Activated CD8-positive, alpha-beta T cell treated with anti-CD3 and anti-CD28 coated beads for 36 hours (primary cell): ENCODE measurements at places on chromosomes 12 and 14.

DNA sequence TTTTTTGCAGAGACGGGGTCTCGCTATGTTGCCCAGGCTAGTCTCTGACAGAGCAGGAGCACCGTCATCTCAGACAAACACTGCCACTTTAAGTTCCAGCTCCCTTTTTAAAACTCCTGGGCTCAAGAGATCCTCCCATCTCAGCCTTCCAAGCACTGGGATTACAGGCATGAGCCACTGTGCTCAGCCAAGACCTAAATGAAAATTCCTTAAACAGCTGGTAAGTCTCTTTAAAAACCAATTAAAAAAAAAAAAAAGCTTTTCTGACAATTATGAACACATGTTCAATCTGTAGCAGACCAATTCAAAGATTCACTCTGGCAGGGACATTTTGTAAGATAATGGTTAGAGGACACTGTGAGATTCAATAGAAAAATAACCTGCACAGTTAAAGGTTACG lies 77.8 kb downstream of the HECTD4 start:
- DNase-seq, result no peak

- DNase-seq, result no peak
Measured at GRCh38 chr14:42510071-42510470, 903.4 kb downstream of the LRFN5 start.

- peak; percentile 24 for DNase-seq
Measured at GRCh38 chr12:124648710-124649384, 81.4 kb upstream of the NCOR2 start.

DNA sequence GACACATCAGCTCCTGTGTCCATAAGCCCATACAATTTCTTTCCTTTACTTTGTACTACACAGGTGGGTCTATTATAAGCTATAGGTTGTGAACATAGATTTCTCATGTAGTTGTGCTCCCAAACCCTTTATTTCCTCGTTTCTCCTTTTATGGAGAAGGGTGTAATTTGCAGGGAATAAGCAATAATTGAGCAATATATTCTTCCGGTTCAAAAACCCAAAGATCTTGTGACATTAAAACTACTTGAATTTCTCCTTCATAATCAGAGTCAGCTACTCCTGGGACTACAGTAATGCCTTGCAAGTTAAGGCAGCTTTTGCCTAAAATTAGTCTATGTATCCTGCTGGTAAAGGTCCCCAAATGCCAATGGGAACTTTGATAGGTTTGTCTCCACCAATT lies 19.1 kb upstream of the MAPKAPK5 start:
- no peak for DNase-seq

DNA sequence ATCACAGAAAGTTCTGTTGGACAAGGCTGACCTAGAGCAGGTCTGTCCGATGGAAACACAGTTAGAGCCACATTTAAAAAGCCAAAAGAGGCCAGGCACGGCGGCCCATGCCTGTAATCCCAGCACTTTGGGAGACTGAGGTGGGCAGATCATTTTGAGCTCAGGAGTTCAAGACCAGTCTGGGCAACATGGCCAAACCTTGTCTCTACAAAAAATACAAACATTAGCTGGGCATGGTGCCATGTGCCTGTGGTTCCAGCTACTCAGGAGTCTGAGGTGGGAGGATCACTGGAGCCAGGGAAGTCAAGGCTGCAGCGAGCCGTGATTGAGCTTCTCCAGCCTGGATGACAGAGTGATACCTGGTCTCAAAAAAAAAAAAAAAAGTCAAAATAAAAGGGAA lies 14.9 kb downstream of the UBE3B start:
- DNase-seq, result no peak

- DNase-seq, result peak; percentile 79
Measured at GRCh38 chr12:108803428-108804105, 53.8 kb downstream of the SSH1 start.

GRCh38 chr12:12180136-12180535 lies 86.7 kb downstream of the LRP6 start:
- no peak for DNase-seq

GRCh38 chr12:87931812-87932211 lies 97.4 kb downstream of the C12orf50 start:
- no peak for DNase-seq

DNA sequence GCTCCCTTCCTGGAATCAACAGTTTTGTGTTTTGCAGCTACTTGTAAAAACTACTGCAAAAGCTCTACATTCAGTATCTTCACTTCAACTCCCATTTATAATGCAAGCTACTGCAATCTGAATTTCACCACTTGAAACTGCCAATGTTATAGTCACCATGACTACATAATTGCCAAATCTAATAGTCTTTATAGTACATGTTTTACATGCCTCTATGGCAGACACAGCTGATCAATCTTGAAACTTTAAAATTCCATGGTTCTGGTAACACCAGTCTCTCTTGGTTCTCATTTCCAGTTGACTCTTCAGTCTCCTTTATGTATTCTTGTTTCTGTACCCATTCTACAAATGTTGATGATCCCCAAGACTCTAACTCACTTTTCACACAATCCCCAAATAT lies 185.9 kb downstream of the MED13L start:
- DNase-seq, result no peak

- DNase-seq, result no peak
Measured at GRCh38 chr14:68561531-68562007, 231.3 kb downstream of the ZFP36L1 start.

DNA sequence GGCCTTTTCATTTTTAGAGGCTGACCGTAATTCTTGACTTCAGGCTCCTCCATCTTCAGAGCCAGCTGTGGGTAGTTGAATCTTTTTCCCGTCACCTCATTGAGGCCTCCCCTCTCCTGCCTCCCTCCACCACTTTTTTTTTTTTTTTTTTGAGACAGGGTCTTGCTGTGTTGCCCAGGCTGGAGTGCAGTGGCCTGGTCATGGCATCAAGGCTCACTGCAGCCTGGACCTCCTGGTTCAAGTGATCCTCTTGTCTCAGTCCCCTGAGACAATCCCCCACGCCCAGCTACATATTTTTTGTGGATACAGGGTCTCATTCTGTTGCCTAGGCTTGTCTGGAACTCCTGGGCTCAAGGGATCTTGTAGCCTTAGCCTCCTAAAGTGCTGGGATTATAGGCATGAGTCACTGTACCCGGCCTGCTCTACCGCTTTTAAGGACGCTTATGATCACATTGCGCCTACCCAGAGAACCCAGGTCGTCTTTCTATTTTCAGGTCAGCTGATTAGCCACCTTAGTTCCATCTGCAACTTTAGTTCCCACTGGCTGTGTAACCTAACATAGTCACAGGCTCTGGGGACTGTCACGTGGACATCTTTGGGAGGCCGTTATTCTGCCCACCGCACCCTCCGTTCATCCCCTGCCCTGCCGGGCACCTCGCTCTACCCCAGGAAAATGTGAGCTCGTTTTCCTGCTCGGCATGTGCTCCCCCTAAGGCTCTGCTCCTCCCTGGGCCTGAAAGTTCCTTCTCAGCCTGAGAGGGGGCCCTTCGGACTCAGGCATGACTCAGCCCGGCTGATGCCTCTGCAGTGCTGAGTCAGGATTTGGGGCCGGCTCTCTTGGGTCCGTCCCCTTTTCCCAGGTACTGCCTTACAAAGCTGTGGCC lies 13.4 kb downstream of the TNFAIP2 start:
- no peak for DNase-seq

DNA sequence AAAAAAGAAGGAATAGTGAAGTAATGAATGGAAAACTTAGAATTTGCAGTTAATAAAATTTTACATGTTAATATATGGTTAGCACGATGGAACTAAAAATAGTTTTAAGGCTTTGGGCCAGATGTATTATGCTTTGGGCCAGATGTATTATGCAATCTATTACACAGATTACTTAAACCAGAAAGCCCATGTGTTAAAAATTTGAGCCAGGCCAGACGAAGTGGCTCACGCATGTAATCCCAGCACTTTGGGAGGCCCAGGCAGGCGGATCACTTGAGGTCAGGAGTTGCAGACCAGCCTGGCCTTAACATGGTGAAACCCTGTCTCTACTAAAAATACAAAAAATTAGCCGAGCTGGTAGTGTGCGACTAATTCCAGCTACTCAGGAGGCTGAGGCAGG lies 17.2 kb downstream of the IFT81 start:
- DNase-seq, result no peak

GRCh38 chr14:66628636-66629035 lies 120.7 kb downstream of the GPHN start:
- no peak for DNase-seq

GRCh38 chr12:11793921-11794710 lies 144.6 kb downstream of the ETV6 start:
- DNase-seq, result no peak

DNA sequence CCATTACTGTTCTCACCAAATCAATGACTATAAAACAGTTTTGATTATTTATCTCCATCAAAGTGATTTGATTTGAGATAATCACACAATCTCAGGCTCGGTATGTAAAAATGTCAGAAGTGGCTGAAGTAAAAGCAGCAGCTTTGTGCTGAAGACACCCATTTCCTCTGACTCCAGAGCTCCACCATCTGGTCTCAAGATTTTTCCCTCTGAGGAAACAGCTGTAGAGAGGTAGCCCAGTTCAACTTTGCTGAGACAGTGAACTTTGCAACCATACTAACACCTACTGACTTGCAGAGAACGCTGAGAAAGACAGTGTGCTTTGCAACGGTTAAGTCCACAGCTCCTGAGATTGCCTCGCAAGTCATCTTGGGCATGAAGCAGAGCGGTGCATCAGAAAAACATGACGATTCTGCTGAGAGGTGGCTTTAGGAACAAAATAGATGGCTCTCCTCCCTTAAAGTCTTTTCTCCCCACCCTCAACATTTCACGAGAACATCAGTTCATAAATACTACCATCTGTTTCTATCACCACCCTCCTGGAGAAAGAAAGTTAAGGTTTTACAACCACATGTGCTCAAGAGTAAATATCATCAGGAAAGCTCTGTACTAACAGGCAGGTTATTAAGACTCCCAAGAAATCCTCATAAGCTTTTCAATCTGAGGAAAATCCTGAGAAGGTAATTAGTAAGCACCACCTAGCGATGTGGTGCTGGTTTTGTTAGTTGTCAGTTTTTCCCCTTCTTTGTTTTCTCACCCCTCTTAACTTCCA lies 34.8 kb downstream of the HIGD1C start:
- DNase-seq, result peak; percentile 40

- peak; percentile 53 for DNase-seq
Measured at GRCh38 chr12:122265886-122266229, 436 bp downstream of the VPS33A start.

- DNase-seq, result no peak
Measured at GRCh38 chr14:22877000-22877501, 5.5 kb downstream of the LRP10 start.

DNA sequence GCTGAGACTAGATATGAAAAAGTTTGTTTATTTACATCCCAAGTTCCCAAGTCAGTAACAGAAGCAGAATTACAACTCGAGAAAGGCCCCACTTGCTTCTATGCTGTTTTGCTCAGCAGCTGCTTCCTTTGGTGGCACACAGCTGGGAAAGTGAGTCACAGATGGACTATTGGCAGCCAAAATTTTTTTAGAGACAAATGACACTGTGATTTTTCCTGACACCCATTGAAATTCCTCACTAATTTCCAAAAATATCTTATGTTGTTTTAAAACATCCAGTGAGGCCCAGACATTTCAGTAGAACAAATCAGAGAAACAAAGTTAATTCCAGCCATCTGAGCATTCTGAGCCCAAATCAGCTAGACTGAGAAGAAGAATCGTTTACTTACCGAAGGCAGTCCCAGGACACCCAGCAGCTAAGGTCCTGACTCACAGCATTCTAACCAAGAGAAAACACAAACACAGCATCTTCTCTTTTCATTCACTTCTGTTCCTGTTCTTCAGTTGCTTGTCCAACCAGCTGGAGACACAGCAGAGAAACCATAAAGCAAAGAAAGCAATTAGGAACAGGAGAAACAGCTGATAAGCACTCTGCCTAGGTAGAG lies 188.3 kb downstream of the DAD1 start:
- no peak for DNase-seq

GRCh38 chr12:45285717-45286116 lies 69.8 kb downstream of the ANO6 start:
- DNase-seq, result no peak

DNA sequence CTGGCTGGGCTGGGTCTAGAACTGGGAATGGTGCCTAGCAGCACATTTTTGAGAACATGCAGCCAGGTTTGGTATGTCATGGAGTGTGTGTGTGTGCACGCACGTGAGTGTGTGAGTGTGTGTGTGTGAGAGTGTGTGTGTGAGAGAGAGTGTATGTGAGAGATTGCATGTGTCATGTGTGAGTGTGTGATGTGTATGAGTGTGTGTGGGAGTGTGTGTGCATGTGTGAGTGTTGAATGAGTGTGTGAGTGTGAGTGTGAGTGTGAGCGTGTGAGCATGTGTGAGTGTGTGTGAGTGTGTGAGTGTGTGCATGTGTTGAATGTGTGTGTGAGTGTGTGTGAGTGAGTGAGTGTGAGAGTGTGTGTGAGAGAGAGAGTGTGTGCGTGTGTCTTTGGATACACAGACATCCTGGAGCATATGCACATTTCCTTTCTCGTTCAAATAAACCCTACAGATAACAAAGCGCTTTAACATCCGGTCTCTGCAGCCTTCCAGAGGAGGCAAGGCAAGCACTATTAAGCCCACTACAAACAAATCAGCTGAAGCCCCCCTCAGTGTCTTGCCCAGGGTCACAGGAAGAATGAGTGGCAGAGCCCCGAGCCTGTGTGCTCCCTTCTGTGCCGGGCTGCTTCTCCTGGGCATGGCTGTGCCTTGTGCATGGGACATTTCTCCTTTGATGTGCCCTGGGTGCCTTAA lies 108.7 kb upstream of the ETV6 start:
- no peak for DNase-seq

DNA sequence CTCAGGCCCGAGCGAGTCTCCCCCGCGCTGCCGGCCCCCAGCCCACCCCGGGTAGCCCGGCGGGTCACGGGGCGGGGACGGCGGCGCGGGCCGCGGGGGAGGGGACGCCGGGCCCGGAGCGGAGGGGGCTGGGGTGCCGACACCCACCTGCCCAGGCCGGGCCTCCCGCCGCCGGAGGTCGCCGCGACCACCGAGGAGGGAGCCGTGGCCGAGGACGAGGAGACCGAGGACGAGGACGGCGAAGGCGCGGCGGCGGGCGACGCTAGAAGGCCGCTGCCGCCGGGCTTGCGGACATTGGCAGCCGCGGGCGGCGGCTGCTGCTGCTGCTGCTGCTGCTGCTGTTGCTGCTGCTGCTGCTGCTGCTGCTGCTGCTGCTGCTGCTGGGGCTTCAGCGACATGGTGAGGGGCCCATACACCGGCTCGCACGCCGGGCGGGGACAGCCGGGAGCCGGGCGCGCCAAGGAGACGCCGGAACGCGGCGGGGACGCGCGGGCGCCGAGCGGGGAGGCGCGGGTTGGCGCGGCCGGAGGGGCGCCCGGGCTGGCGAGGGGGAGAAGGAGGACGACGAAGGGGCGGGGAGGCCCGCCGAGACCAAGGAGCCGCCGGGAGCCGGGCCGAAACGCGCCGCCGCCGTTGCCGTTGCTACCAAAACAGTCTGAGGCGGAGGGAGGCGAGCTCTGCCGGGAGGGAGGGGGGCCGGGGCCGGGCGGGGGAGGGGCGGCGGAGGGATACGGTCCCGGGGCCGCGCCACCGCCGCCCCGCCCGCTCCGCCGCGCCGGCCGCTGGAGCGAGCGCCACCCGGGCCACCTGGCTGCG lies at the start of gene ATXN2:
ATXN2 (minus strand) TSS at position 679 of the 816 bp plus-strand sequence; CDS start at position 398, 281 bp downstream.
- peak; percentile 62 for DNase-seq
